ENCODE measurements at places on chromosomes 12 and 14.

GRCh38 chr12:68632486-68632885 lies 21.8 kb downstream of the RAP1B start:
- no peak for DNase-seq

DNA sequence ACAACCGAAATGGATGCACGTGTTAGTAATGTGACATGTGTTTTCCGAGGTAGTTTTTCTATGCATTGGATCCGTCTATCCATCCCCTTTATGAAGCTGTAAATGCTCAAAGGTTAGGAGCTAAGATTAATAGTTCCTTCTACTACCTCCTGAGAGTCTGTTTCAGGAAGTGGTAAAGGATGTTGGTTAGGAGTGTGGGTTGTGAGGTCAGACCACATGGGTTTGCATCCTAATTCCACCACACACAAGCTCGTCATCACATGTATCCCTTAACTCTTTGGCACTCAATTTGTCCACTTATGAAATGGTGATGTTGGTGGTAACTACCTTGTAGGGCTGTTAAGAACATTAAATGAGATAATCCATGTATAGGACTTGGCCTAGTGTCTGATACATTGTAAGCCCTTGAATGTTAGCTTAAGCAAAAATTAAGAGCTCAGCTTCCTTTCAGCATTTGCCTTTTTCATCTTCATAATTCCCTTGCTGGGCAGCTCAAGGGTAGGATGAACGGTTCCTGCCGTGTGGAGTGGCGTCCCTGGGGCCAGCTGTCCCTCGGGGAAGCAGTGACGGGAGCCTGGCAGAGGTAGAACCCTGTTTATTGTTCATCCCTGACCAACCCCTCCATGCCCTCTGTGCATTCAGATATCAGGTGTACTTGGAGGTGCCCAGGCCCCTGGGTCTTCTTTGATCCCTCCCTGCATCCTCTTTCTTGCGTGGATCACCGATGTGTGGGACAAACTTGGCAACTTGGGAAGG lies 52.3 kb downstream of the TSPAN9 start:
- DNase-seq = no peak

DNA sequence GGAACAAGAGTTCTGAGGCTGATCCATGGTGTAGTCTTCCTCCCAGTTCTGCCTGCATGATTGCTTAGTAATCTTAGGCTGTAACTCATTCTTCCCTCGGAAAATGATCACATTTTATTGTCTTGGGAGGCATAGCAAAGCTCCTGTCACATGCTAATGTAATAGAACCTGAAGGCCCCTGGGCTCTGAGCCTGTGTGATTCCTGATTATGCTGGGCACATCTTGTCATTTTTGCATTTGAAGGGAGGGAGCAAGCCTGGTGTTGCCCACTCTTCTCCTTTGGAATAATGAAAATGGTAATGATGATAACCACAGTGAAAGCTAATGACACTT lies 215.4 kb downstream of the MSRB3 start:
- DNase-seq = no peak

DNA sequence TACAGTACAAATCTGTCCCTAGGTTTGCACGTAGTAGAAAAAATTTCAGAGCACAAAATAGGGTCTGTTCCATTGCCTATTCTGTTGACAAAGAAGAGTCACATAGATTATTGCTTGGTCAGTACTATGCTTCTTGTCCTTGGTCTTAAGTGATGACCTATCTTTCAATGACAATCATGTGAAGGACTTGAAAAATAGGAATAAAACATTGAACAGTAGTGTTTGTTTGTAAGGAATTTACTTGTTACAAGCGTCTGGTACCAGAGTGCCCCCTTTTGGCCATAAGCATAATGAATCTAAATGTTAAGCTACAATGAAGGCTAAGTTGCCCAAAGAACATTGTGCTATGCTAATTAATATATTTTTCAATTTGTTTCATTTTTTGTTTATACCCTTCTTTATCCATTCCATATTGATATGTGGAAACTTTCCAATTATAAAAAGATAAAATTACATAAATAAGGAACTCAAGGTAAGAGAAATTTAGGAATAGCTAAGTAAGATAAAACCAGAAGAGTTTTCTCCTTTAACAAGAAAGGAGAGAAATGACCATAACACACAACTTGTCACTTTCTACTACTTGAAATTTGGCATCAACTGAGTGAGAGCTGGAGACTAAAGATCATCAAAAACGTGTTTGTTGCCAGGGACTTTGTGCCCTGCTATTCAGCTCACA lies 204.7 kb downstream of the EPS8 start:
- DNase-seq = no peak

DNA sequence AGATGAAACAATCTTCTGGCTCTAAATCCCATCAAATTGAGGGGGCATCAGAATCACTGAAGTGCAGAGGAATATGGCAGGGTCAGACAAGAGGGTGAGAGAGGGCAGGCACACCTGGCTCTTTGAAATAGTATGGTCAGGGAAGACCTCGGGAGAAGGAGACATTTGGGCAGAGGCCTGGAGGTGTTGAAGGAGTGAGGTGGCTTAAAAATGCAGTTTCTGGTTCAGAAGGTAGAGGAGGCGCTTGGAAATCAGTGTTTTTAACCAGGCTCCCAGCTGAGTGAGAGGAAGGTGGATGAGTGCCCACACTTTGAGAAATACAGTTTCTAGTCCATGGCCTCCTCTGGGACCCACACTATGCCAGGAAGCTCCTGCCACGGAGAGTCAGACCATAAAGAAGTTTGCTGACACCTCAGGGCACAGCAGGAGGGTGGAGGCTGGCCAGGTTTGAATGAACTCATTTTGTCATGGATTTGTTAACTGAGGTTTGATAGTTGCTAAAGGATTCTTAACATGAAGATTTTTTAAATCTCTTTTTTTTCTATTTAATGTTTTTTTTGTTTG lies 20.1 kb downstream of the NID2 start:
- no peak for DNase-seq

DNA sequence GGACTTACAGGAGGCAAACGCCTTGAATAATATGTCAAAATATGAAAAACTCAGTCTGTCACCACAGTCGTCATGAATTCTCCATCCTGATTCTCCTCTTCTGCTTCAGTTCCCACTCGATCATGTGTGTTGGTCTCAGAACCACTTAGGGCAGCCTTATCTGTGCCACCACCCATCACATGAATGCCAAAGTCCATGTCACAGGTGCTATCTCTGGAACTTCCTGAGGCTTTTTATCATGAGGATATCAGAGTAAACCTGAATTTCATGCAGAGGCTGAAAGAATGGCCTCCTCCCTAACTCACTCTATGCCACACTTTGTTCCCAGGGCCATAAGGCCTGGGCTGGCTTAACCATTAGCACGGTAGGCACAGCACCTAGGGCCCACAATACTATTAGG lies 28.8 kb upstream of the MAP3K9 start:
- no peak for DNase-seq

GRCh38 chr12:58657190-58657589 lies 263.1 kb downstream of the LRIG3 start:
- DNase-seq = no peak

- DNase-seq = no peak
Observed at GRCh38 chr12:131167334-131167733, 213.6 kb downstream of the ADGRD1 start.
